ENCODE measurements at places on chromosomes 16 and 17.

GRCh38 chr17:66493283-66494019 is 191.0 kb downstream of the PRKCA start:
- DNase-seq = no peak

DNA sequence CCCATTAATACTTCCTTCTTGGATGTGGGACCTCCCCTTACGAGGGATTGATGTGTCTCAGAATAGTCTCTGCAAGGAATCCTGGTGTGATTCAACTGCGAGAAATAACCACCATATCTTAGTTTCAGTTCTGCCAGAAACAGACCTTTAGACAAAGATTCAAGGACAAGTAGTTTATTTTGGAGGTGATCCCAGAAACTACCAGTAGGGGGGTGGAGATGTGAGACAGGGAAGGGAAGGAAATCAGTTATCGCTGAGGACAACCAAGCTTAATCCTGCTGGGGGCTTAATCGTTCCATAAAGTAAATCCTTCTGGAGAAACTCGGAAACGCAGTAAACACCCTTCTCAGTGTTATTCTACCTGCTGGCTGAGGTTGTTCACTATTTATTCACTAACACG is 5.0 kb upstream of the SDR42E1 start:
- DNase-seq = no peak

- DNase-seq = no peak
Measured at GRCh38 chr17:59330053-59330942, 1.2 kb upstream of the YPEL2 start.

GRCh38 chr17:28712032-28712704 is 480 bp upstream of the PROCA1 start:
- DNase-seq = peak; percentile 69

DNA sequence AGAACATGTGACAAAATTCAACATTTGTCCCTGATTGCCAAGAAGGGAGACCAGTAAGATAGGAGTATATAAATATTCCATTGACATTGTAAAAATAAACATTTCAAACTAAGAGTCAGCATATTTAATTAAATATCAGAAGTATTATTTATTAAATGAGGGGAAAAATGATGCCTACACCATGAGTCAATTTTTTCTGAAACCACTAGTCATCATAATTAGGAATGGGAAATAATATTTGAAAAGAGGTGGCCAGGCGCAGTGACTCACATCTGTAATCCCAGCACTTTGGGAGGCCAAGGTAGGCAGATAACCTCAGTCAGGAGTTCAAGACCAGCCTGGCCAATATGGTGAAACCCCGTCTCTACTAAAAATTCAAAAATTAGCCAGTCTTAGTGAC is 2.1 kb downstream of the CMTM1 start:
- no peak for DNase-seq

DNA sequence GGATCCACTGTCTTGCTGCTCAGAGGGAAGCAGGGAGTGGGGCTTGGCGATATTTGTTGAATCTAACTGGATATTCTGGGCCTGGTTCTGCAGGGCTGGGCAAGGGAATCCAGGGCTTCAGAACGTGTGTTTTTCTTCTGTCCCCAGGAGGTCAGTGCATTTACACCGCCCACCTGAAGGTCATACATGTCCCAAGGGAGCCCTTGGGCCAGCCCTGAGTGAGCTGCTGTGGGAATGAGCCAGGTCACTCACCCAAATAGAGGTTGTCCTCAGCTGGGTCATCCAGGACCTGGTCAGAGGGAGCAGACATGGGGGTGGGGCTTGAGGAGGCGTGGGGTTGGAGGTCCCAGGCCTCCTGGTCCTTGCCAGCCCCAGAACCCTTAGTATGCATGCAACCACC is 10.6 kb downstream of the CAMKK1 start:
- no peak for DNase-seq

- no peak for DNase-seq
Measured at GRCh38 chr16:72723781-72724180, 324.1 kb downstream of the ZFHX3 start.

DNA sequence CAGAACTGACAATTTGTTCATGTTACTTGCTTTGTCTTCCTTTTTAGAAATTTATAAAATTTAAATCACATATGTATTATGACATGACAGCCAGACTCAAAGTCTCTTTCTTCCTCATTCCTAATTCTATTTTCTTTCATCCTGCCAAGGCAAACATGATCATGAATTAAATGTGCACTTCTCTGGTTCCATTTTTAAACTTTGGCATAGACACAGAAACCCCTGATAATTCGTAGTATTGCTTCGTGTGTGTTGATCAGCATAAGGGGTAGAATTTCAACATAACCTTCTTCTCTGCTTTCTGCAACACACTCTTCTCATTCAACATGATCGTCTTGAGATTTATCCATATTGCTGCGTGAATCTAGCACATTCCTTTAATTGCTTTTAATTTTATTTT is 156.5 kb downstream of the AIPL1 start:
- DNase-seq = no peak

DNA sequence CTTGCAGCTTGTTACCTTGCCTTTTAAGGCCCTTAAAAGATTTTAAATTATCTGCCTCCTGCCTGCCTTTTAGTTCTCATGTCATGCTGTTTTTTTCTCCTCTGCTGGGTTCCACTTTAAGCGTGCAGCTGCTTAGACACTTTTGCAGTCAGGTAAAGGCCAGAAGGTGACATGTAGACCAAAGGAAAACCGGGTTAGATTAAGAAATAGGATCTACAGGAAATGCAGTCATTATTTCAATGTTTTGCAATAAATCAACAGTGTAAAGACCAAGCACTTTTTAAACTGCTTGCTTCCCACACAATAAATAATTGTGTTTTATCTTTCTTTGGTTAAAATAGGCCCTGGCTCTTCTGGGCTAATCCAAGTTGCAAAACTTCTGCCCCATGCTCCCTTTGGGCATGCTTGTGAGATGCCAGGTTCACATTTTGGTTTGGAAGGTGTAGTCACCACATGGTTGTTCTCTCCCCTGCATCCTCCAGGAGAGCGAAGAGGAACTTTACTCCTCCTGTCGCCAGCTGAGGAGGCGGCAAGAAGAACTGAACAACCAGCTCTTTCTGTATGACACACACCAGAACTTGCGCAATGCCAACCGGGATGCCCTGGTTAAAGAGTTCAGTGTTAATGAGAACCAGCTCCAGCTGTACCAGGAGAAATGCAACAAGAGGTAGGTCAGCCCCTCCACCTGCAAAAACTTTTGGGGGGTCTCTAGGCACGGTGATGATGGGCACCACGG is 54.9 kb downstream of the SDR42E1 start:
- DNase-seq = no peak

DNA sequence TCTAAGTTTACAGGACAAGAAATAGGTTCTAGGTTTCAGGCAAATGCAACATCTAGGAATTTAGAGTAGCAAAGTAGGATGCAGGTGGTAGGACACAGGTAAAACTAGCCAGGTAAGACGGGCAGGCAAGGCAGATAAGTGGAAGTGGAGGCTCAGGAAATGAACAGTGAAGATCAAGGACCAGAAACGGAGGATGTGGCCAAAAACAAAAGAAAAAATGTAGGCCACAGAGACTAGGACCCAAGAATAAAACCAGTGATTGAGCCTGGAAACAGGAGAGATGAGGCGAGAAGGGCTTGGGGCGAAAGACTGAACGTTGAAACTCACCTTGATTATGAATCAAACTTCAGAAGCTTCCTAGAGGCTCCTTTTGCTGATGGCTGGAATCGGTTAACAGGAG is 24.0 kb downstream of the CPSF4L start:
- DNase-seq = no peak

Data from activated CD4-positive, alpha-beta memory T cell treated with anti-CD3 and anti-CD28 coated beads, Interleukin-2, amount 10 ng/mL, durations not matched to agents 7 days and 5 days (primary cell).